ENCODE measurements at places on chromosomes 3 and 15.

GRCh38 chr15:94840794-94841783 is 609.7 kb downstream of the MCTP2 start:
- no peak for DNase-seq

DNA sequence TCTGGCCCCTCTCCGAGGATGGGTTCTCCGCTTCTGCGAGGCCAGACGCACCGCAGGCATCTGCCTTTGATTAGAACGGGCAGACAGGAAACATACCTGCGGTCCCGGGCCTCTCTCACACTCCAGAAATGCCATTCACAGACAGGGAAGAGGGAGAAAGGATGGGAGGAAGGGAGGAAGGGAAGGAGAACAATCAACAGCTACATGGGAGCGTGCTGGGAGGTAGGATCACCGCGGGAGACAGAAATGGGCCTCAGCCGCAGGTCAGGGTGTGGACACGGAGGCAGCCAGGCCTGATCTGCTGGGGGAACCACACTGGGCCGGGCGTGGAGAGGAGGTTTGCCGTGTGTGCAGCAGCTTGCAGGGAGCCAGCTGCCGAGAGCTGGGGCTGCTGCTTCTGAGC is 90.7 kb upstream of the RGMA start:
- no peak for DNase-seq

DNA sequence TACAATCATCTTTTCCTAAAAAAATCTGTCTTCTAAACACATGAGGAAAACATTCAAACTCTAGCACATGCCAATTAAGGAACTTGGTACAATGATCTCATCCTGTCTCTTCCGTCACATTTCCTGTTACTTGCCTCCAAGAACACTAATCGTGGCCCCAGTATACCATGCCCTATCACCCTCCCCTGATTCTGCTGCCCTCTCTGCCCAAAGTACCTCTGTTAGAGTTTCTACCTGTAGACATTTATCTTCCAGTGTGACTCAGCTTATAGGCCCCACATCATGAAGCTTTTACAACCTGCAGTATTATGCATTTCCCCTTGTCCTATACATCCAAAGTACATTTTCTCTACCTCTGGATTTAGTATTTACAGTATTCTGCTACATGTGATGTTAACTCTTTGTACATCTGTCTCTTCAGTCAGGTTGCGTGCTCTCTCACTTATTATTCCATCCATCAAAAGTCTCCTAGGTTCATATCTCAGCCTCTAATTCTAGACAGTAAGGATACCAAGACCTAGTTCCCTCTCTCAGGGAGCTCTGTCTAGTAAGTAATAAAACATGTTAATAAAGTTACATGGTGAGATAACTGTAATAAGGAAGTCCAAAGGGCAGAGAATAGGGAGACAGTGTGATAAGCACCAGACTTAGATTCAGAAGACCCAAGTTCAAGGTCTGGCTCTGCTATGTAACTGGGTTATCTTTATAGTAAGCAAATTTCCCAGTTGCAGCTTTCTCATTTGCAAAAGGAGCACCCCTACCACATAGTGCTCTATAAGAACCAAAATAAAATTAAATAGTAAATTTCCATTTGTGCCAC is 8.9 kb upstream of the SEMA6D start:
- DNase-seq = no peak

GRCh38 chr3:172307141-172307560 is 141.1 kb downstream of the GHSR start:
- no peak for DNase-seq

GRCh38 chr3:7265736-7266135 is 404.8 kb downstream of the GRM7 start:
- DNase-seq = no peak

DNA sequence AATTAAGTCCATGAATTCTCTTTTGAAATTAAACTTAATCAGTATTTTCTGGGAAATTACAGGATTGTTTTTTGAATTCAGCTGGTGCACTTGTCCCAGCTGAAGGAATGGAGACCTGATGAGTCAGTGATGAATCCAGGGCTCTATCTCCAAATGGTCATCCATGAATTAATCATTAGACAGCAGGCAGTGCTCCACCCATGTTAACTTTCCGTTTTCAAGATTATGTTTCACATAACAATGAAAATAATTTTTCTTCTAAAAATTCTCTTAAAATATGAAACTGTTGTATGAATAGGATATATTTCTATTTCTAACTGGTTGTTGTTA is 13.9 kb upstream of the PAQR9 start:
- DNase-seq = no peak

GRCh38 chr15:52924630-52925029 is 134.5 kb upstream of the ONECUT1 start:
- DNase-seq = no peak

GRCh38 chr3:155271343-155271613 is 22.2 kb downstream of the STRIT1 start:
- no peak for DNase-seq

DNA sequence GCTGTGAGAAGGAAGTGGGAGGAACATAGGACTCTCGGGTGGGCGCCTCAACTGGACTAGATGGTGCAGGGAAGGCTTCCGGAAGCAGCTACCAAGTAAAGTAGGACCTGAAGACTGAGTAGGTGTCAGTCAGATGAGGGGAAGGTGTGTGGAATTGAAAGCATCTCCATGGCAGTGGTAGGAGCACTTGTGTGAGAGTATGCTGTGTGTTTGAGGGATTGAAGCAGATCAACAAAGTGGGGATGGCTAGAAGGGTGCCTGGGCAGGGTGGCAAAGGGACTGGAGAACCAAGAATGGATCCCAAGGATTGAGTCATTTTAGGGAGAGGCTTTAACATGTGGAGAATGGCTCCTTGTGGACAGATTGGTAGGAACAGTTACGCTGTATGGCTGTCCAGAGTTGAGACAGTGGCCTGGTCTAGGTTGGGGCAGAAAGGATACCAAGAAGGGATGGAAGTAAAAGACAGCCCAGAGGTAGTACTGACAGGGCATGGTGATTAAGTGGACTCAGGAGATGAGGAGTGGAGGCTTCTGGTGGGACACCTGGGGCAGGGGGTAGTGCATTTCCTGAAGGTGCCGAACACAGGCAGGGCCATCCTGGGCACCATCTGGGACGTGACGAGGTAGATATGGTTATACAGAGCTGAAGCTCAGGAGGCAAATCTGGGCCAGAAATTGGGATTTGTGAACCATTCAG is 1.5 kb downstream of the UQCC5 start:
- no peak for DNase-seq

DNA sequence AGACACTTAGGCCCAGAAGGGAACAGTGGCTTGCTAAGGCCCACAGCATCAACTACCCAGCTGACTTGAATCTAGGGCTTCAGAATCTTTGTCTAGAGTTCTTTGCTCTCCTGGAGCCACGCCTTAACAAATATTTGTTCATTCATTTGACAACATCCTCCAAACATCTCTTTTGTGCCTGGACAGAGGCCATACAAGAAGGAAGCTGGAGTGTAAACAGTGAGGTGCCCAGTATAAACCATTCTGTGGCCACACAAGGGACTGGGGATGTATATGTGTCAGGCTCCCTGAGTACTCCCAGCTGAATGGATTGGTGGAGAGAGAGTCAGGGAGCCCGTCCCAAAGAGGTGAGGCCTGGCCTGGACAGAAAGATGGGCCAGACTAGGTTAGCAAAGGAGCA is 3.4 kb downstream of the CIB2 start:
- DNase-seq = no peak

GRCh38 chr15:85777250-85778106 is 17.2 kb downstream of the KLHL25 start:
- DNase-seq = no peak

GRCh38 chr3:12627370-12627769 is 36.5 kb downstream of the RAF1 start:
- no peak for DNase-seq

DNA sequence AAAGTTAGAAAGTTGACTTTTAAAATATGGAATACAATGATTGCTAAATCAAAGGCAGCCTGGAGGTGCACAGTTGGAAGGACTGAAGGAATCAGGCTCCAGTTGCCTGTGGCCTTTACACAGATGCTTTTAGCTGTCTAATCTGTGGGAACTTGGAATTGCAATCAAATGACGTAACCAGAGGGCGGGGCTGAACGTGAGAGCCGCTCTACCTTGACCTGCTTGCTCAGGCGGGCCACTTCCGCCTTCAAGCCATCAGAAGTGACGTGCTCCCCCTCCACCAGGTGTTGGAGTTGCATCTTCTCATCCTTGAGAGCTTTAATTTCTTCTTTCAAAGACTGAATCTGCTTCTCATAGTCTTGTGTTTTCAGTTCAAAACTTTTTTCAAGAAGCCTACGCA is 37.7 kb upstream of the GNB5 start:
- no peak for DNase-seq

DNA sequence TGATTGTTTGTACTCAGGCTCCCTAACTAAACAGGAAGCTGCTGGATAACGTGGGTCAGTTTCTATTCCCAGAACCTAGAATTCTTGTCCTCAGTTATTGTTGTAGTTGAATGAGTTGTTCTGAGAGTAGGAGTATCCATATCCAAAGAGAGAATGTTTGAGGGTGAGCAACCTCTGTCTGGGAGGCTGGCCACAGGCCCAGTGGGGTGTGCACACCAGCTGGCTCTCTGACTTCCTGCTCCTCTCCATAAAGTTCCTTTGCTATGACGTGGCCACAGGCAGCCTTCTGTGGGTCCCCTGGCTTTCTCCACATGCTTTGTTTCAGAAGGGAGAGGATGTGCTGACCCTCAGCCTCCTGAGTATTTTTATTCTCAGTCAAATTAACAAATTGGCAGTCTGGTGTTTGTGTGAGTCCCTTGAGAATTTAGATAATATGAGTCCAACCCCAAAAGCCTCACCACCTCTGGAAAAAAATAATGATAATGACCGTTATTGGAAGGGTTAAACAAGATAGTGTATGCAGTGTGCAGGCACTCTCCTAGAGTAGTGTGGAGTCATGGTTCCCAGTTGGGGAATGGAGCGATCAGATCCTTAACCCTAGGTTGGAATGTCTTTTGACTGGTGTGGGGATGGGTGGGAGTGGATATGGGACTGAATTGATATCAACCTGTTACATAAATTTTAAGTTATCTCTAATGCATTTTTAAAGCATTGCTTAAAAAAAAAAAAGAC is 47.6 kb upstream of the MED12L start:
- DNase-seq = no peak

All from activated CD4-positive, alpha-beta T cell treated with anti-CD3 and anti-CD28 coated beads, Interleukin-2, amount 50 U/mL, for 1 hour (primary cell).